Tibial nerve (tissue), 4 donors: ENCODE measurements at places on chromosomes 7 and 10. TPM values are rescaled to one million over a fixed set of nuclear protein-coding genes. Genes with fewer than 3 reads are reported as not detected.

Gene PGAM2
- total RNA-seq, result 0.98 TPM

Gene TMEM273
- 18.6 TPM for total RNA-seq

Gene SPDYE18
- total RNA-seq, result 3.1 TPM

Gene UTF1
- total RNA-seq, result not detected

Gene SUN3
- not detected for total RNA-seq

DNA sequence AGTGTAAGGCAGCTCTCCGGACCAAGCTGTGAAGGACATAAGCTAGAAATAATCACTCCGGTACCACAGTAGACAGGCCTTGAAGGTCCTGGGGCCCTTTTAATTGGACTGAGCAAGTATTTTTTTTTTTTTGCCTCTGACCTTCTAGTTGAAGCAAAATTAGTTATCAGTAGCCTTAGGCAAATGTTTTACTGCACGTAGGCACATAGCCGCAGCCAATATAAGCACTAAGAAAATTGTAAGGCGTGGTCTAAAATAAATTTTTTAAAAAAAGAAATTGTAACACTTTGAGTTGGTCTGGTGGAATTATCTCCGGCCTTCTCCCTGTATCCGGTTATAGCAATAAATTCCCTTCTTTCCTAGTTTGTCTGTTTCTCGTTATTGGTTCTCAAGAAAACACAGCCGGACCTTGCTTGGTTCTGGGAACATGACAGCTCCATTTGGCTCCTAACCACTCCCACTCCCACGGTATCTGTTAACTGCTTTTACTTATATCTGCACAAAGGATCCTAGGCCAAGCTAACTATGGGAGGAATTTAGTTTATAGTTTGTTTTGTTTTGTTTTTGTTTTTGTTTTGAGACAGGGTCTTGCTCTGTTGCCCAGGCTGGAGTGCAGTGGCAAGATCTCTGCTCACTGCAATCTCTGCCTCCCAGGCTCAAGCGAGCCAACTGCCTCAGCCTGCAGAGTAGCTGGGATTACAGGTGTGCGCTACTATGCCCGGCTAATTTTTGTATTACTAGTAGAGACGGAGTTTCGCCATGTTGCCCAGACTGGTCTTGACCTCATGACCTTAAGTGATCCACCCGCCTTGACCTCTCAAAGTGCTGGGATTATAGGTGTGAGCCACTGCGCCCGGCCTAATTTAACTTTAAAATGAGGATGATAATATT, 124.4 kb upstream of the KIF5B start:
- no peaks in the 10 kb centered on the region for H3K4me1 ChIP-seq
- H3K27me3 ChIP-seq, result no peaks in the 10 kb centered on the region
- no peak overlapping the region for H3K4me3 ChIP-seq
- no peaks in the 10 kb centered on the region for H3K36me3 ChIP-seq
- DNase-seq, result no peak

GRCh38 chr7:78487464-78487863, 688.9 kb downstream of the PHTF2 start:
- H3K36me3 ChIP-seq, result no peaks in the 10 kb centered on the region
- H3K27me3 ChIP-seq, result no peaks in the 10 kb centered on the region
- no peak for DNase-seq
- H3K27ac ChIP-seq, result no peak overlapping the region

GRCh38 chr7:7349156-7349555, 166.8 kb downstream of the C1GALT1 start:
- no peak for DNase-seq
- H3K36me3 ChIP-seq, result peaks cover 2% of the 10 kb centered on the region
- no peak overlapping the region for H3K4me3 ChIP-seq

- no peaks in the 10 kb centered on the region for H3K36me3 ChIP-seq
- no peak overlapping the region for H3K27ac ChIP-seq
- H3K4me1 ChIP-seq, result no peaks in the 10 kb centered on the region
- DNase-seq, result no peak
- no peaks in the 10 kb centered on the region for H3K27me3 ChIP-seq
Measured at GRCh38 chr10:77164616-77165311, 472.8 kb downstream of the KCNMA1 start.

- no peak for DNase-seq
- no peak overlapping the region for H3K27ac ChIP-seq
- H3K27me3 ChIP-seq, result no peaks in the 10 kb centered on the region
- no peak overlapping the region for H3K4me3 ChIP-seq
- H3K36me3 ChIP-seq, result no peaks in the 10 kb centered on the region
Measured at GRCh38 chr10:23742368-23742767, 303.5 kb downstream of the OTUD1 start.

DNA sequence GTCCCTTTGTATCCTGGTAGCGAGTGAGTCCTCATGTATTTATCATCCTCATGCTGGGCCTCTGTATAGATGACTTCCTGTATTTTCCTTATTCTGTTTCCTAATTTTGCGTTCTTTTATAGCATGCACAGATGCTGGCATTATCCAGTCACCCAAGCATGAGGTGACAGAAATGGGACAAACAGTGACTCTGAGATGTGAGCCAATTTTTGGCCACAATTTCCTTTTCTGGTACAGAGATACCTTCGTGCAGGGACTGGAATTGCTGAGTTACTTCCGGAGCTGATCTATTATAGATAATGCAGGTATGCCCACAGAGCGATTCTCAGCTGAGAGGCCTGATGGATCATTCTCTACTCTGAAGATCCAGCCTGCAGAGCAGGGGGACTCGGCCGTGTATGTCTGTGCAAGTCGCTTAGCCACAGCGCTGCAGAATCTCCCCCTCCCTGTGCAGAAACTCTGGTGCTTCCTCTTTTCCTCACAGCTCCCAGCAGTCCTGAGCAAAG, 183.1 kb upstream of the PRSS58 start:
- H3K4me3 ChIP-seq, result no peak overlapping the region
- H3K27me3 ChIP-seq, result no peaks in the 10 kb centered on the region
- no peak overlapping the region for H3K27ac ChIP-seq
- DNase-seq, result no peak
- H3K36me3 ChIP-seq, result no peaks in the 10 kb centered on the region

GRCh38 chr10:26468700-26469099, 30.6 kb downstream of the APBB1IP start:
- peaks cover 2% of the 10 kb centered on the region for H3K4me1 ChIP-seq
- DNase-seq, result no peak
- H3K36me3 ChIP-seq, result no peaks in the 10 kb centered on the region
- H3K27ac ChIP-seq, result no peak overlapping the region
- H3K27me3 ChIP-seq, result no peaks in the 10 kb centered on the region
- no peak overlapping the region for H3K4me3 ChIP-seq

- H3K4me3 ChIP-seq, result no peak overlapping the region
- DNase-seq, result no peak
- no peaks in the 10 kb centered on the region for H3K36me3 ChIP-seq
- no peaks in the 10 kb centered on the region for H3K4me1 ChIP-seq
- H3K27me3 ChIP-seq, result no peaks in the 10 kb centered on the region
- H3K27ac ChIP-seq, result no peak overlapping the region
Measured at GRCh38 chr10:86067436-86068050, 299.1 kb downstream of the GRID1 start.

- no peak overlapping the region for H3K27ac ChIP-seq
- H3K4me3 ChIP-seq, result no peak overlapping the region
- no peaks in the 10 kb centered on the region for H3K27me3 ChIP-seq
- no peaks in the 10 kb centered on the region for H3K36me3 ChIP-seq
- H3K4me1 ChIP-seq, result no peaks in the 10 kb centered on the region
- no peak for DNase-seq
Measured at GRCh38 chr10:106520698-106521097, 643.8 kb downstream of the SORCS1 start.

- H3K4me1 ChIP-seq, result no peaks in the 10 kb centered on the region
- no peak overlapping the region for H3K4me3 ChIP-seq
- H3K27ac ChIP-seq, result no peak overlapping the region
- H3K36me3 ChIP-seq, result no peaks in the 10 kb centered on the region
Measured at GRCh38 chr10:96387161-96387560, 28.4 kb upstream of the OPALIN start.

- peaks cover 18% of the 10 kb centered on the region for H3K4me1 ChIP-seq
- H3K36me3 ChIP-seq, result no peaks in the 10 kb centered on the region
- no peak for DNase-seq
- H3K4me3 ChIP-seq, result no peak overlapping the region
- no peak overlapping the region for H3K27ac ChIP-seq
- H3K27me3 ChIP-seq, result no peaks in the 10 kb centered on the region
Measured at GRCh38 chr7:92763636-92764423, 72.5 kb downstream of the CDK6 start.

DNA sequence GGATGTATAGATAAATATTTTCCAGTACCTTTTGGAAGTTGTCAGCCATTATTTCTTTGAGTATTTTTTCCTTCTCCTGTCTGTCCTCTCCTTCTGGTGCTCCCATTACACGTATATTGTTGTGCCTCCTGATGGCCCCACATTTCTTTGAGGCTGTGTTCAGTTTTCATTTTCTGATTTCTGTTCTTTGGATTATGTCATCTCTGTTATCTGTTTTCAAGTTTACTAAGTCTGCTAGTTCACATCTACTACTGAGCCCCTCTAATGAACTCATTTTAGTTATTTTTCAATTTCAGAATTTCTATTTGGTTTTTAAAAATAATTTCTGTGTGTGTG, 16.3 kb downstream of the RBM33 start:
- peaks cover 18% of the 10 kb centered on the region for H3K4me1 ChIP-seq
- DNase-seq, result no peak
- no peaks in the 10 kb centered on the region for H3K36me3 ChIP-seq
- H3K4me3 ChIP-seq, result no peak overlapping the region
- no peak overlapping the region for H3K27ac ChIP-seq

- peaks cover 20% of the 10 kb centered on the region for H3K4me1 ChIP-seq
- H3K27me3 ChIP-seq, result no peaks in the 10 kb centered on the region
- no peak overlapping the region for H3K4me3 ChIP-seq
- no peak for DNase-seq
- no peaks in the 10 kb centered on the region for H3K36me3 ChIP-seq
- no peak overlapping the region for H3K27ac ChIP-seq
Measured at GRCh38 chr10:21926358-21926925, 77.1 kb downstream of the DNAJC1 start.

- no peaks in the 10 kb centered on the region for H3K27me3 ChIP-seq
- H3K4me1 ChIP-seq, result peaks cover 32% of the 10 kb centered on the region
- no peaks in the 10 kb centered on the region for H3K36me3 ChIP-seq
- H3K27ac ChIP-seq, result peak overlapping the region; percentile 58
Measured at GRCh38 chr7:116686812-116687419, 14.9 kb downstream of the MET start.

DNA sequence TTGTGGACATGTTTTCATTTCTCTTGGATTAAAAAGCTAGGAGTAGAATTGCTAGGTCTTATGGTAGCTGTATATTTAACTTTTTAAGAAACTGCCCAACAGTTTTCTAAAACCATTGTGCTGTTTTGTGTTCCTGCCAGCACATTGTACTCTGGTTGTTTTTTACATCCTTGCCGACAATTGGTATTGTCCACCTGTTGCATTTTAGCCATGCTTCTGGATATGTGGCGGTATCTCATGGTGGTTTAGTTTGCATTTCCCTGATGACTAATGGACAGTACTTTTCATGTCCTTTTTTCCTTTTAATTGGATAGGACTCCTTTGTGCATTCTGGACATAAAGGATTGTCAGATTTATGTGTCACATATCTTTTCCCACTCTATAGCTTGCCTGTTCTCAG, 45.5 kb downstream of the STK17A start:
- H3K36me3 ChIP-seq, result no peaks in the 10 kb centered on the region
- H3K27ac ChIP-seq, result no peak overlapping the region
- H3K4me3 ChIP-seq, result no peak overlapping the region
- no peak for DNase-seq

DNA sequence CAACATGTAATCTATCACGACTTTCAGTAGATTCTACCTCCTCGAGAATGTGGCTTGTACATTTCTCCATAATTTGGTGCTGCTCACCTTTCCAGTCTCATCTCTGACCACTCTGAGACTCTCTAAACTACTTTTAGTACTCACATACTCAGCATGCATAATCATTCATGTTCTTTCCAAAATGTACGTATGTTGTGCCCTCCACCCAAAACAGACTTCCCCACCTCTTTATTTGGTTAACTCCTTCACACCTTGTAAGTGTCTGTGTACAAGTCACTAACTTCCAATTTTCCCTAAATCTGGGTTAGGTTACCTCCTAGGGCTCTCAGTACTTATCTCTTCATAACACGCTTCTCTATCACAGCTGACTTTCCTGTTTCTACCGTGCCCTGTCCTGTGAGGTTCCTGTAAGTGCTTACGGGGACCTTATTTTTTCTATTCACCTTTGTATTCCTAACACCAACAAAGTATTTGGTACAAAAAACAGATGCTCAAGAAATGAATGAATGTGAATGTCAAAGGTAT, 186.2 kb upstream of the MKLN1 start:
- H3K27me3 ChIP-seq, result no peaks in the 10 kb centered on the region
- H3K4me3 ChIP-seq, result no peak overlapping the region
- no peak for DNase-seq
- no peaks in the 10 kb centered on the region for H3K4me1 ChIP-seq
- H3K27ac ChIP-seq, result no peak overlapping the region

DNA sequence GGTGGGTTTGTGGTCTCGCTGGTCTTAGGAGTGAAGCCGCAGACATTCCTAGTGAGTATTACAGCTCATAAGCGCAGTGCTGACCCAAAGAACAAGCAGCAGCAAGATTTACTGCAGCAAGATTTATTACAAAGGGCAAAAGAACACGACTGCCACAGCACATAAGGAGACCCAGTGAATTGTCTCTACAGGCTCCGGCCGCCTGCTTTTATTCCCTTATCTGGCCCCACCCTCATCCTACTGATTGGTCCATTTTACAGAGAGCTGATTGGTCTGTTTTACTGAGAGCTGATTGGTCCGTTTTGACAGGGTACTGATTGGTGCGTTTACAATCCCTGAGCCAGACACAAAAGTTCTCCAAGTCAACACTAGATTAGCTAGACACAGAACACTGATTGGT, 82.1 kb downstream of the VIPR2 start:
- H3K4me3 ChIP-seq, result no peak overlapping the region
- H3K36me3 ChIP-seq, result no peaks in the 10 kb centered on the region
- H3K27ac ChIP-seq, result no peak overlapping the region
- H3K27me3 ChIP-seq, result peaks cover 6% of the 10 kb centered on the region

- no peaks in the 10 kb centered on the region for H3K36me3 ChIP-seq
- no peak overlapping the region for H3K27ac ChIP-seq
- no peak overlapping the region for H3K4me3 ChIP-seq
Measured at GRCh38 chr7:151725844-151726651, 150.9 kb downstream of the PRKAG2 start.

GRCh38 chr10:58995058-58995596, 181.3 kb upstream of the PHYHIPL start:
- no peak for DNase-seq
- H3K27me3 ChIP-seq, result no peaks in the 10 kb centered on the region
- H3K36me3 ChIP-seq, result no peaks in the 10 kb centered on the region
- H3K27ac ChIP-seq, result no peak overlapping the region
- peaks cover 8% of the 10 kb centered on the region for H3K4me1 ChIP-seq

DNA sequence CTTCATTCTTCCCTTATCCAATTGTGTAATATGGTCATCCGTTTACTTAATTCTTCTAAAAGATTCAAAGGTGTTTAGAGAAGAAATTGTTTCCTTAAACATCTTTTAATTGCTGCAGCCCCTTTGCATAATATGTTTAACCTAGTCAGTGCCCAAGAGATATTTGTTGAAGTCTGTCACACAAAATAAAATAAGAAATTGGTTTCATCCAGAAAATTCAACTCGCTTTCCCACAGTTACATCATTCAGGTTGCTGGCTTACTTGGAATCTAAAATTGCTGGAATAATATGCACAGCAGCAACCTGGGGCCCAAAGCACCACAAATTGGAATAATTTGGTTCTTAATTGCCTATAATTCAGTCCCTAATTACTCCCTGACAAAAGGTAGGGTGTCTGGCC, 155.1 kb upstream of the ETV1 start:
- H3K4me3 ChIP-seq, result no peak overlapping the region
- no peaks in the 10 kb centered on the region for H3K36me3 ChIP-seq
- H3K27me3 ChIP-seq, result no peaks in the 10 kb centered on the region
- no peak for DNase-seq
- H3K27ac ChIP-seq, result no peak overlapping the region
- no peaks in the 10 kb centered on the region for H3K4me1 ChIP-seq
